ENCODE measurements at places on chromosomes 7 and 10. TPM values are rescaled to one million over a fixed set of nuclear protein-coding genes. Genes with fewer than 3 reads are reported as not detected.

The COL1A2 gene
- 32,213 TPM for total RNA-seq

The AHR gene
- total RNA-seq = 493 TPM

The CACNA2D1 gene
- total RNA-seq = 46.0 TPM

The BUD23 gene
- total RNA-seq = 28.6 TPM

The AKR1C1 gene
- 116 TPM for total RNA-seq

The CDK1 gene
- 82.9 TPM for total RNA-seq

The ADIRF gene
- 48.4 TPM for total RNA-seq

The NUTM2B gene
- 0.09 TPM for total RNA-seq

The MKX gene
- 0.25 TPM for total RNA-seq

The ELMO1 gene
- total RNA-seq = 1.3 TPM
